ENCODE measurements at places on chromosomes 6 and 20.

DNA sequence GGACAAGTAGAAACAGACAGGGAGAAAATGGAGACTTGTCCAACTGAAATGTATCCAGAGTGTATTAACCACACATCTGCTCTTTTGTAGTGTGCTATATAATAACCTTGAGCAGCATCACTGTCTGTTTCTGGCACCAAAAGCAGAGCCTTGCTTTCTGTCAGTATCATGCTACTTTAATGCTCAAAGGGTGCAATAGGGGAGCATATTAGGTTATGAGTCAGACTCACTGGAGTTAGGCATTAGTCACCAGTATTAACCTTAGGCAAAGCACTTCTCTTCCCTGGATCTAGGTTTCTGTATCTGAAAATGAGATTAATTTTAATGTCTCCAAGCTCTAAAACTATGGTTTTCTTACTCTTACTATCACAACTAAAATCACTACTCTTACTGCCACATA lies 280.1 kb downstream of the TFAP2B start:
- no peak for DNase-seq

DNA sequence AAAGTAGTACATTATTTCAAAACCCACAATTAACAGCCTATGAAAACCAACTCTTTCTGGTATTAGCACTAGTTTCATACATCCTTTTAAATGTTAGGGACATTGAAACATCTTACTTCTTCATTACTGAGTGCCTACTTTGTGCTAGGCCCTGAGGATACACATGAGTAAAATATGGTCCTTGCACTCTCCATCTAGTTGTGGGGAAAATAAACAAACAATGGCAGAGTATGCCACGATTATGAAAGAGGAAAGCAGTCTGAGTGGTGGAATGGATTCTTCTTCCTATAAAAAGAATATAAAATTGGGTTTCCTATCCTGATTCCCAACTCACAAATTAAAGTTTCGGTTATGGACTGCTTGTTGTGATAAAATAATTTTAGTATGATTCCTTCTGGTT lies 84.9 kb downstream of the ATXN1 start:
- DNase-seq: no peak

DNA sequence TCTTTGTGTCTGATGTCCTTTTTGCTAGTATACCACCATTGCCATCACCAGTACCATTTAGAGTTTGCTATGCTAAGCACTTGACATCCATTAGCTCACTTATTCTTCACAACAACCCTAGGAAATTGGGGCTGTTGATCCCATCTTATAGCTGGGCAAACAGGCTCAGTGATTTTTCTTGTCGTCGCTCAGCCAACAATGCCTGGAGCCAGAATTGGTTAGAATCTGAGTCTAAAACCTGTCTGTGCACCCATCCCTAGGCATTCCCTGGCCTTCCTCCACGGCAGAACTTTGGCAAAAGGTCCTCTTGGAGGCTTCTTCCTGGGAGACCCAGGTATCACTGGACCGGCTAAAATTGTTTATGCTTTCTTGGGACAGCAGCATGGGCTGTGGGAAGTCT lies 20.9 kb downstream of the PHF20 start:
- no peak for DNase-seq

DNA sequence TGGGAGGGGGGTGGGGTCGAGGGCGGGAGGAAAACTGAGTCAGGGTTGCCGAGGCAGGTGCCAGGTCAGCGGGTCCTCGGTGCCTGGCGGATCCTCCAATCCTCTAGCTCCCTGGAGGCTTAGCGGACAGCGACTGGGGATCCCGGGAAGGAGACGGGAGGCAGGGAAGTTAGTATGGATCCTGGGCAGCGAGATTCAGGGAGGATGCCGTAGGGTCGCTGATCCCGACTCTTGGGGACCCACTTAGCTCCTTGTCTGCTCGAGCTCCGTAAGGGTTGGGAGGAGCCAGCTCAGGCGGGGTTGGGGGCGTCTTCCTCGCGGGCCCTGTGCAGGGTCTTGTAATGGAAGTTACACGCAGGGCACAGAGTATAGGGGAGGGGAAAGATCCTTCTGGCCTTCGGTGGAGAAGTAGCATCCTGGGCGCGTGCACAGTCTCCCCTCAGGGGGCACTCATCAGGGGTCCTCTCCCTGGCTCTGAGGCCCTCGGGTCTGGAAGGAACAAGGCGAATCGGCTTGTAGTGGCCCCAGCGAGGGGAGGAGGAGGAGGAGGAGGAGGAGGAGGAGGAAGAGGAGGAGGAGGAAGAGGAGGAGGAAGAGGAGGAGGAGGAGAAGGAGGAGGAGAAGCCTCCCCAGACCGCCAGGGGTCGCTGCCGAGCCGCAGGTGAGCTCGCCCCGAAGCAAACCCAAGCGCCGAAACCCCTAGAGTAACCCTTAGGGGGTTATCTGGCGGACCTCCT lies 6.4 kb upstream of the SLC12A5 start:
- peak; percentile 74 for DNase-seq
